ENCODE measurements at places on chromosomes 11 and 22. TPM values are rescaled to one million over a fixed set of nuclear protein-coding genes. Genes with fewer than 3 reads are reported as not detected.

DNA sequence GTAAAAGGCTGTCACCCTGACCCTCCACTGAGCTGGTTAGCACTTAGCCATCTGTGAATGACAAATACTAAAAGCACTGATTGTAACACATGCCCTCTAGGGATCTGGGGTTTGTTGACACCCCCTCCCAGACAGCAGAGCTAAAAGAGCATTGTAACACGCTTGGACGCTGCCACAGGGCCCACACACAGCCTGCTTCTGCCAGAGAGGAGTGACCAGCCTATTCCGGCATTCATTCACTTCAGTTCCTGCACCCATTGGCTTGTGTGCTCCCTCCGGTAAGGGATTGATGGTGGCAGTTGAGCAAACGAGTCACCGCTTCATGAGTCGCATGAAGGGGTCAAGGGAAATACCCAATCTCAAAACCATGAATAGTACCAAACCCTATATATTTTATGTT, 15.8 kb downstream of the OR10D3 start:
- DNase-seq = no peak

The SLC17A6 gene
- polyA plus RNA-seq = not detected

DNA sequence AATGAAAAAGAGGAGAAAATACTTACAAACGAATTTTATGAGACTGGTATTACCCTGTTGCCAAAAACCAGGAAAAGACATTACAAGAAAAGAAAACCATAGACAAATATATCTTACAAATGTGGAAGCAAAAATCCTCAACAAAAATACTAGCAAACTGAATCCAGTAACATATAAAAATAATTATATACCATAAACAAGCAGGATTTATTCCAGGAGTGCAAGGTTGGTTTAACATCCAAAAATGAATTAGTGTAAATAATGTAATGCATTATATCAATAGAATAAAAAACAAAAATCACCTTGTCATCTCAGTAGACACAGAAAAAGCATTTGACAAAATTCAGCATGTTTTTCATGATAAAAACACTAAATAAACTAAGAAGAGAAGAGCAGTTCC, 7.3 kb downstream of the NF2 start:
- DNase-seq = no peak

GRCh38 chr11:94036096-94036495, 14.9 kb downstream of the HEPHL1 start:
- no peak for DNase-seq

The SLC22A6 gene
- polyA plus RNA-seq = not detected

The CDC42BPG gene
- polyA plus RNA-seq = 0.02 TPM

The TALDO1 gene
- polyA plus RNA-seq = 209 TPM

DNA sequence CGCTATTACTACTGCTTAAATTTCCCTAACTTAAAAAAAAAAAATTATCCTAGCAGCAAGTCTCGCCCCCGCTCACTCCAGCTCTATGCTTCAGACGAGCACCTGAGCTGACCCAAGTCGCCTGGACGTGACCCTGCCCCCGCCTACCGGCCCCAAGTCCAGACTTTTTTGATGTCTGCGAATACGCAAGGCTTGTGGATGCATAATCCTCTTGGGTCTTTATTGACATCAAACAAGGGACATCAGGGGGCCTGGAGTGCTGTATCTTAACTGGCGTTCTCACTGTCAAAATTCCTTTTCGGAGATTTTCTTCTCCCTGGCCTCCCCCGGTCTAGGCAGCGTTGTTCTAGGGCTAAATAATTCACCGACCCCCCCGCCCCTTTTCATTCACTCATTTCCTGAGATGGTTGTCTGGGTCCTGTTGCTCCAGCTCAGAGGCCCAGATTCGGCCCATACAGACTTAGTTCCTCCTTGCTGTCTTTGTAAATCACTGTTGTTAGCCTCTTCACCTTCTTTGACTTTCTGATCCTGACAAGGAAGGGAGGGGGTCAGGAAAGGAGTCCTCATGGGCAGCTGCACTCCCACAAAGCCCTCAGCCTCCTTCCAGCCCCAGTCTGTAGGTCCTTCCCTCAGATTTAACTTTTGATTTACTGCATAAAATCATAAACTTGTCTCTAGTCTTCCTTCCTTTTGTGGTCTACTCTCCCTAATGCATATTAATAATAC, 601 bp upstream of the LRP4 start:
- no peak for DNase-seq

DNA sequence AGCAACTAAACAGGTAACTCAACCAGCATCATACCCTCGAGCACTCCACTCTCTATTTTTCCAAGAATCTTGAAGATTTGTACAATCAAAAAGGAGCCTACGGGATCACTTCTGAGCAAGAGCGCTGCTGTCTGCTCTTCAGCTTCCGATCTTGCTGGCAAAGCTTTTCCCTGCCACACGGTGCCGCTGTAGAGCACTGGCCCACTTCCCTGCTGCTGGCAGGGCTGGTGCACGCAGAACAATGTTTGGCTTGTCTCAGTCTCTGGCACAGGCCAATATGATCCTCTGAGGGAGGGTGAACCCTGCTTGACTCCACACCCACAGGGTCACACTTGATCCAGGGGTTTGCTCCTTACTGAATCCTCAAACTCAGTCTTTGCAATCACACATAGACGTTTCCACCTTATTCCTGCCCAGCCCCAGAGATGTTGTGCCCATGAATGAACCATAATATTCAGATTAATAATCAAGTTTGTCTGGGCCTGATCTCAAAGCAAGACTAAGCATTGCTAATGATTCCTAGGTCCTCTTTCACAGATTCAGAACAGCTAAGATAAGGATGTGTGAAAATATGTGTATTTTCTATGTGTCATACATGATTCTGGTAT, 536.6 kb downstream of the SOX6 start:
- DNase-seq = no peak

DNA sequence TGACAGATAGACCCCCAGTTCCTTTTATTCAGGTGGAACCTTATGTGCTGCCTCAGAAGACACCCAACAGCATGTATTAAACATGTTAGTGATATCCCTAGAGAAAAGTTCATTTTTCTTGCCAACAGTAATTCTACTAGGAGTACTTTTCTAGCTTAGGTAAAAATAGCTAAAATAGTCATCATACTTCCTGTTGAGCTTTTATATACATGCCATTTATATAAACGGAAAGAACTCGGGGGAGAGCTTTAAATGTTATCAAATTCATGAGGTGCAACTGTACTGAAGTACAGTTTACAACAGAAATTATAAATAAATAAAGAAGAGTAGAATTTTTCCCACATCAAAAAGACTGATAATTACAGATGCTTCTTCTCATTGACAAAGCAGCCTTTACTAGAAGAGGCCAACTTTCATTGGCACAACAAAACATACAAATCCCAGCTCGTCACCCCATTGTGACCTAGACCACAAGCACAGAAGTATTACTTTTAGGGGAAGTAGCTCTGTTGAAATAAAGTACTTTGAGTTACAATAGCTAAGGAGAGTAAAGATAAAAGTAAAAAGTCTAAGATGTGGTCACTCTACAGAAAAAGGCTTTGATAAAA, 59.1 kb upstream of the POU2AF2 start:
- no peak for DNase-seq

GRCh38 chr22:35641494-35642120, 6.6 kb upstream of the APOL6 start:
- DNase-seq = no peak

- DNase-seq = no peak
Measured at GRCh38 chr22:44438056-44438455, 60.0 kb downstream of the RTL6 start.

The MAP6 gene
- 12.3 TPM for polyA plus RNA-seq

GRCh38 chr11:72688929-72689328, 14.7 kb upstream of the PDE2A start:
- no peak for DNase-seq

DNA sequence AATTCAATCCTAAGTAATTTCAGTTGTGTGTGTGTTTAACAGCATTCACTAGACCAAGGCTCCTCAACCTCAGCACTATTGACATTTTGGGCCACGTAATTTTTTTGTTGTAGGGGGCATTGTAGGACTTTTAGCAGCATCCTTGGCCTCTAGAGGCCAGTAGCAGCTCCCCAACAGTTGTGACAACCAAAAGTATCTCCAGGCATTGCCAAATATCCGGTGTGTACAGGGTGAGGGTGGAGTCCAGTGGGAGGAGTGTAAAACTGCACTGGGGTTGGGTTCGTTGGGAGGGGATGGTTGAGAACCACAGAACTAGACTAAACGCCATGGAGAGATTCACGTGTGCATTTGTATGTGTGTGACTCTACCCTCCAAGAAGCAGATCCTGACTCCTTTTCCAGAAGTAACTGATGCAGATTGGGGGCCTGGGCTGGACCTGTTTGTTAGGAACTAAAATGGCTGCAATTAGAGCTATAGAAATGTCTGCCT, 5.9 kb upstream of the PHF21A start:
- DNase-seq = no peak

GRCh38 chr22:42792909-42793847, 63.9 kb downstream of the ARFGAP3 start:
- no peak for DNase-seq

DNA sequence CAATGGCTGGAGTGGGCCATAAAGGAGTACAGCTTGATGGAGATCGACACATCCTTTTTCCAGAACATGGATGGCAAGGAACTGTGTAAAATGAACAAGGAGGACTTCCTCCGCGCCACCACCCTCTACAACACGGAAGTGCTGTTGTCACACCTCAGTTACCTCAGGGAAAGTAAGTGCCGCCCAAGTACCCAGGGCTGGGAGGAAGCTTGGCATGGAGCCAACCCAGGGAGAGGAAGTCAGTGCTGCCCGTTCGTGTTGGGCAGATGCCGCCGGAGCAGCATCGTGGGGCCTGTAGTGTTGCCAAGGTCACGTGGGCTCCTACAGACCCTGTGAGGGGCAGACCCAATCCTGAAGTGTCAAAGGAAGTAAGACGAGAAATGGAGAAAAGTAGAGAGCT, 78.9 kb downstream of the FLI1 start:
- no peak for DNase-seq

DNA sequence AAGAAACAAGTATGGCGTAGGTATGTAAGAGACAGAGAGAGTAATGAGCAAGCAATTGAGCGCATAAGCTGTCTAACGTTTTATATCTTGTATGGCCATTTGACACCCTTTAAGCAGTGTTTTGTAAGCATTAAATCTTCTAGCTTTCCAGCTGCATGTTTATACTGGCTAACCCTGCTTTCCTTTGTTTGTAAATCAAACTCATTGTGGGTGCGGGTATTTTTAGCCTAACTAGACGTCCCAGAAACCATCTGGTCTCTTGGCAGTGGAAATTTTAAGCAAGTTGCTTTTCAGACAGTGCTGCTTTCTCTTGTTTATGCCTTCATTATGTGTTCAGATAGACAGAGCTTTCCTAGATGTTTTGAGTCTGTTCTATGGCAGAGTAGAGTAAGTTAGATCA, 73.5 kb downstream of the RNF169 start:
- peak; percentile 19 for DNase-seq

DNA sequence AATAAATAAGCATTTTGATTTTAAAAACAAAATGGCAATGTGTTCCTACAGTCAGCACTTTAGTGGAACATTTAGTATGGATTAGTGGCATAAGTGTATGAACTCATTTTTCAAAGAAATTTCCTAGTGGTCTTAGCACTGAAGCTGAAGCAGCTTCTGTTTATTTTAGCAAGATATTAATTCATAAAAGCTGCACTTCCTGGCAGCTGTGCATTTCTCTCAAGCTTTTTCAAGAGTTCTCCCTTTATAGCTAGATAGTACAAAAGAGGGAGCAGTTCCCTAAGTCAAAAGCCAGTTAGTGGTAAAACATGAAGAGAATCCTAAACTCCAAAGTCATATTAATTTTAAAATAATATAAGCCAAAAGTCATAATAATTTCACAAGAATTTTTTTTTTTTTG, 1036.0 kb upstream of the CCDC90B start:
- no peak for DNase-seq

- no peak for DNase-seq
Measured at GRCh38 chr22:48393041-48393370, 1434.7 kb downstream of the BRD1 start.

- no peak for DNase-seq
Measured at GRCh38 chr22:30219049-30219654, 27.4 kb downstream of the LIF start.

GRCh38 chr11:59938132-59938531, at the start of gene OOSP1:
OOSP1 (plus strand) TSS chr11:59938432; CDS start chr11:59938455, 23 bp downstream.
- no peak for DNase-seq

DNA sequence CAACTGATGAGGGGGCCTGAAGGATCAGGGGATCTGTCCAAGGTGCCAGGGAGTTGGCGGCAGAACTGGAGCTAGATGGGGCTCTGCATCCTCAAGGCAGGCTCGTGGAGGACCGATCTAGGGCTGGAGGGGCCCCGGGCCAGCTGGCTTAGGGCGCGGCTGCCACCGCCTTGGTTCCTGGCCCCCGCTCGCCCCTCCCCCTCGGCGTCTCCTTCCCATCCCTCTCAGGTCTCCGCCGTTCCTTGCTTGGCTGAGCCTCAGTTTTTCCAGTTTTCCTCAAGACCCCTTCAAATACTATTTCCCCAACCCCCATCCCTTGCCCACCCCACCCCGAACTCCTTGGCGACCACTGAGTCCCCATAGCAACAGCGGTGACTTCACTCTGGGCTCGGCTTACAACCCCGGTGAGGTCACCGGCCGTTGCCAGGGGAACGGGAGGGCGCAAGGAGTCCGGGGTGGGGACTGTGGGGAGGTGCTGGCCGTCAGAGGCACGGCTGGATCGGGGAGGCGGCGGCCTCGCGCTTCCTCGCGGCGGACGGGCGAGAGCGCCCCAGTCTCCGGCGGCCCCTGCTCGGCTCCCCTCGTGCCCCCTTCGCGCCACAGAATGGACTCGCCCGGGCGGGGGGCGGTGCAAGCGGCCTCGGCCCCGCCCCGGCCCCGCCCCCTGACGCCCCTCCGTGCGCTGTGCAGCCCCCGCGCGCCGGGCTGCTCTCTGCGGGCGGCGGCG, 7.5 kb downstream of the FREY1 start:
- DNase-seq = peak; percentile 36

- no peak for DNase-seq
Measured at GRCh38 chr22:49211176-49211575, 616.5 kb downstream of the BRD1 start.

GRCh38 chr22:22144858-22145257, 99.7 kb upstream of the VPREB1 start:
- no peak for DNase-seq

DNA sequence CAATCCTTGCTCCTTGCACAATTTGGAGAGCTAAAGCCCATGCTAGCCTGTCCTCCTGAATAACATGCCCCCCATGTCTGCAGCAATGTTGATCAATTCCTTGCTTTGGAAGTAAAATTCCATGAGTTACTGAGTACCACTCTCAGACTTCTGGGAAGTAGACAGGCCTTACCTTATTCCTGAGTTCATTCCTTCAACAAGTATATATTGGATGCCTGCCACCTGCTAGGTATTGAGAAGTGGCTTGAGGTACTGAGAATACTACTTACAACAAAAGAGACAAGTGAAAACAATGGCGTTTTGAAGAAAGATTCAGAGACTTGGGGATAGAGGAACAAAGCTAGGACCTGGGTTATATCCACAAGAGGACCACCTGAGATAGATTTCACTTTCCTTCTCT, 12.4 kb downstream of the PATE2 start:
- DNase-seq = no peak

GRCh38 chr11:27211370-27212127, 151.5 kb downstream of the CCDC34 start:
- no peak for DNase-seq

- no peak for DNase-seq
Measured at GRCh38 chr11:46377831-46378230, 3.6 kb upstream of the MDK start.

- no peak for DNase-seq
Measured at GRCh38 chr22:23409976-23410375, 170.1 kb downstream of the IGLL1 start.

GRCh38 chr22:21680830-21681565, 15.2 kb downstream of the PPIL2 start:
- no peak for DNase-seq

All from BJ (cell line).